Amniotic stem cell (primary cell): ENCODE measurements at places on chromosomes 5 and 9.
A peak's percentile ranks its signal among the peaks of the same experiment; 100 is the strongest.

DNA sequence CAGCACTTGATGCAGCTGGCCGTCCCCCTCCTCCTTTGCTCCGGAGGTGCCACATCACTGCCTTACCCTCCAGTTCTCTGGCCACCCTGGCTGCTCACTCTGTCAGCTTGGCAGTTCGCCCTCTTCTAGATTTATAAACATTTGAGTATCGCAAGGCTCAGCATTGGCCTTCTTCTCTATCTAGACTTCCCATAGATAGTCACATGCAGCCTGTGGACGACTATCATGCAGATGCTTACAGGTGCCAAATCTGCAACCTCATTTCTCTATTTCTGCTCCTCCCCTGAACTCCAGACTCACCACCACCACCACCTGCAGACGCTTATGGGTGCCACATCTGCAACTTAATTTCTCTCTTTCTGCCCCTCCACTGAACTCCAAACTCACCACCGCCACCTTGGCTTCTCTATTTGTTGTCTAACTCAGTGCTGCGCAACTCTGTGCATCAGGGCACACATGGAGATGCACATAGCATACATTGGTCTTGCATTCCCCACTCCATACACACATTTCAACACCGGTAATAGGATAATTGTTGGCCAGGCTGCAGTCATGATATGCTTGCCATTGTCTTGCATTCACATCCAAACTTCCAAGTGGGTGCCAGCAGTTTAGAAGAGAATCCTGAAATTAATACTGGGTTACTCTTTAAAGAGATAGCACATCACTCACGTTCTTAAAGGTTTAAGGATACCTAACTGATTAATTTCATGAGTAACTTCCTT lies 1.9 kb upstream of the DAP start:
- DNase-seq = no peak

- no peak for DNase-seq
These were observed 103.4 kb upstream of the RAI14 start for GRCh38 chr5:34552686-34553085.

GRCh38 chr5:157214861-157215513 lies 34.3 kb downstream of the ITK start:
- DNase-seq = no peak

DNA sequence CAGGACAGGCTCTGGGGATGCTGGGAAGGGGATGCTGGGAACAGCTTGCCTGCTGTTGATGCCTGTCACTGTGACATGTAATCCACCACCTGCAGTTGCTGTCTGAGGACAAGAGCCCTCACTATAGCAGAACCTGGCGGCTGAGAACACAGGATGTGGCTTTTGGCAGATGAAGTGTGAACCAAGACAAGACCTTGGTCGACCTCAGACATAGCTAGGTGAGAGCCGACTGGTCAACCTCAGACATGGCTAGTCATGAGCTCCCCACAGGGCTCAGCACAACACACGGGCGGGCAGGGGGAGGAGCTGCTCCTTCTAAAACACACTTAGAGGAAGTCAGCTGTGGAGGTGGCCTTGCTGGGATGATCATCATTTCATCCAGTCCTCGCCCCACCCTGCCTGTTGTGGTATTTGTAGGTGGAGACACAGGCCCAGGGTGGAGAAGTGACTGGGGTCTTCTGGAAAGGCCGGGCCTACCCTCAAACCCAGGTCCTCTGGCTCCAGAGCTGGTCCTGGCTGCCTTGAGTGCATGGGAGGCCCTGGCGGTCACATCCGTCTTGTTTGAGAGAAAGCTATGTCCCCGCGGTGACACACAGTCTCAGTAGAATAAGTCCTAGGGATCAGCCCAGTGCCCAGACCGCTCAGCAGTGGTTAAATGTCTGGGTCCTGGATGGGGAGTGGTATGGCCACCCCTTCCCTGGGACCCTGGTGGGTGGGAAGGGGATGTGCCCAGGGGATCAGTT lies 6.1 kb downstream of the SUSD3 start:
- DNase-seq = no peak

DNA sequence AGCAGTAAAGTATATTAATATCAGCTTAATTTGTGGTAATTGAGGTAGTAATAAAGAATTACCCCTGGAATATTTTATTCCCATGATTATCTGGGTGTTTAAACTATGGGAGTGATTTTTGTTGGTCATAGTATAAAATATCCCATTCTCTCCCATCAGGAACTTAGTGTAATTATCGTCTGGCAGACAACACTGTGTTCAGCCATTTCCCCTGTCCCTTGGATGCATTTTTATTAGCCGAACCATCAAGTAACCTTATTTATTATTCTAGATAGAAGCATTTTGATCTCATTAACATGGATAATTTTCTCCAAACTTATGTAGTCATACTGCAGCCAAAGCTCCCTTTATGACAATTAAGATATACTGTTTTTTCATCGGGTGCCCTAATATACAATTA lies 320.8 kb downstream of the MAT2B start:
- DNase-seq = no peak

DNA sequence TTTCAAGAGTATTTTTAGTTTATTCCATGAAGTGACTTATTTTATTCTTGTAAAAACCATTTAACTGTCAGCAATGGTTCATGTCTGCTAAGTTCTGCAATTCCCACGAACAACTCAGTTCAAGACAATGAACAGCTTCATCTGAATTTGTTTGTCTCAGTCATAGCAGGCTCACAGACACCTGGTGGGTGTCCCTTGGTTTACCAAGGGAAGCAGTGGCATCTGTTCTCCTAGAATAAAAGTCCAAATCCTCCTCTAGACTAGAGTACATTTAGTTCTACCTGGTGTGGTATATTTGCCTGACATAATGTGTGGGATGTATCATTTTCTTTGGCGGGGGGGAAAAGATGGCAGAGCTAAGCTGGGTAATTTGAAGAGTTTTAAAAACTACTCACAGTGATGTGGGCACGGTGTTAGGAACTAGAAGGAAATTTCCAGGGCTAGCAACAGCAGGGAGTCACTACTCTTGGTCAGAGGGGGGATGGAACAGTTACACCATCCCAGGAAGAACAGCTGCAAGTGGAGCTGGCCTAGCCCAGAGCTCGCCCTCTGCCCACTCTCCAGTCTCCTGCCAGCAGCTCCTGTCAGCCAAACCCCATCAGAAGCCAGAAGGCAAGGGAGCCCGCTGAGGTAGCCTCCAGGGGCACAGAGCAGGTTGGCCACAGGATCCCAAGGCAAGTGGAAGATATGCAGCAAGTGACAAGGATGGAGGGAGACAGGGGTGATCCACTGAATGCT lies 100.3 kb downstream of the PJA2 start:
- no peak for DNase-seq

DNA sequence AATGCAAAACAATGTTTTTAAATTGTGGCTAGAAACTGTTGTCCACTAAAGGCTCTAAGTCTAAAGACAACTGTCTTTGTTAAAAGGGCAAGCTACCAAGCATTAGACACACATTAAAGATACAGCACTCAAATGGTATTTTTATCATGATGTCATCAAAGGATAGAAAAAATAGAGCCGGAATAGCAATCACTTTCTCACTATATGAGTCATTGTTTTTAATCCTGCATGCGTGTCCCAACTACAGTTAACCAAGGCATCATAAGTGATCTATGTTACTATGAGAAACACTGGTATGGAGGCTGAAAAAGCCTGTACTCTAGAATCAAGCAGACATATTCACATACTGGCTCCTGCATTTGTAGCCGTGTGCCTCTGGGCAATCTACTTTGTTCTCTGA lies 1.9 kb upstream of the PJA2 start:
- DNase-seq = peak; percentile 83

GRCh38 chr5:33068786-33069185 lies 357.7 kb downstream of the NPR3 start:
- DNase-seq = no peak

DNA sequence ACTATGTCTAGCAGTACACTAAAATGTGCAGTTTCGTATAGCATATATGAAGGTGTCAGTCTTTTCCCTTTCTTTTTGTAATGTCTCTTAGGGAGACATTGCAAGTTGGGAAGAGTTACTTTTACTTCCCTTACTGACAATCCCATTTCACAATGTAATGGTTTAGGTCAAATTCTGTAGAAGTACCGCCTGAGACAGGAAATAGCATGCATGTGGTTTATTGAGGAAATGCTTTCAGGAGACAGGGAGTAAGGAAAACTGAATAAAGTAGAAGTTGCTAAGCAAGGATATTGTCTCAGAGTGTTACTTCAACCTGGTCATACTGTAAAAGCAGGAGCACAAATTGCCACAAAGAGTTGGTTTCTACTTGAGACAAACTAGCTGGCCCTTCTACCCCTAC lies 32.1 kb upstream of the MSANTD3 start:
- no peak for DNase-seq

DNA sequence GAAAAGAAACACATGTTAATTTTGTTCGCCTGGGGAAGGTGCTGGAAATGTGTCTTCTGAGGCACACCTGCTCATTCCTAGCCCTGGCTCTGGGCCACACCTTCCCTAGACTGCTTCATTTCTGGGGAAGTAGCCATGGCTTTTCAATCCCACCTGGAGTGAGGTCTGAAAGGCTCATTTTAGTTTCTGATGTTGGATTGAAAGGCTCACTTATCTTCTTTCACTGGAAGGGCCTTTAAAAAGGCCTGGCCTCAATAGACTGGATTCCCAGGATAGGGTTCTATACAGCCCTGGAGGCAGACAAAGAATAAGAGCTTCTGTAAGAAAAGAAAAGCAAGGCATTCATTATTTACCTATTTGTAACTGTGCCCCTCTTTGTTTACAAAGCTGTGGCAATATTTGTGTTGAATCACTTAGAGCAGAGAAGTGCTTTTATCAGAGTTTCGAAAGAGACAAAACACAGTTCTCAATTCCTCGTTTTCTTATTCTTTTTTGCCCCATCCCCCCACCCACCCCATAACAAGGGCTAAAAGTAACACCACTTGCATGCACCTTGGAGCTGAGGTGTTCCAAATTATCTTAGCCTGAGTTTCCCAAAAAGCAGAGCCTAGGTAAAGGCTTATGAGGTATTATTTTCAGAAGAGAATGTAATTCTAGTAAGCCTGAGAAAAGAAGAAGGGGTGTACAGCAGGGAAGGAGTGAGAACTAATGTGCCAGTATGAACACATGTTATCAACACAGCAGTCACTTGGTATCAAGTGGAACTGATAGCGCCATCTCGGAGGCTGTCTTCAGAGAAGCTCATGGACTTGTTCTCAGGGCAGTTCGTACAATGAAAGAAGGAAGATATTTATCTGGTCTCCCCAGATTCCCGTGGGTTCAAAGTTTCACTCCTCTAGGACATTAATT lies 413.1 kb downstream of the KCTD16 start:
- no peak for DNase-seq

DNA sequence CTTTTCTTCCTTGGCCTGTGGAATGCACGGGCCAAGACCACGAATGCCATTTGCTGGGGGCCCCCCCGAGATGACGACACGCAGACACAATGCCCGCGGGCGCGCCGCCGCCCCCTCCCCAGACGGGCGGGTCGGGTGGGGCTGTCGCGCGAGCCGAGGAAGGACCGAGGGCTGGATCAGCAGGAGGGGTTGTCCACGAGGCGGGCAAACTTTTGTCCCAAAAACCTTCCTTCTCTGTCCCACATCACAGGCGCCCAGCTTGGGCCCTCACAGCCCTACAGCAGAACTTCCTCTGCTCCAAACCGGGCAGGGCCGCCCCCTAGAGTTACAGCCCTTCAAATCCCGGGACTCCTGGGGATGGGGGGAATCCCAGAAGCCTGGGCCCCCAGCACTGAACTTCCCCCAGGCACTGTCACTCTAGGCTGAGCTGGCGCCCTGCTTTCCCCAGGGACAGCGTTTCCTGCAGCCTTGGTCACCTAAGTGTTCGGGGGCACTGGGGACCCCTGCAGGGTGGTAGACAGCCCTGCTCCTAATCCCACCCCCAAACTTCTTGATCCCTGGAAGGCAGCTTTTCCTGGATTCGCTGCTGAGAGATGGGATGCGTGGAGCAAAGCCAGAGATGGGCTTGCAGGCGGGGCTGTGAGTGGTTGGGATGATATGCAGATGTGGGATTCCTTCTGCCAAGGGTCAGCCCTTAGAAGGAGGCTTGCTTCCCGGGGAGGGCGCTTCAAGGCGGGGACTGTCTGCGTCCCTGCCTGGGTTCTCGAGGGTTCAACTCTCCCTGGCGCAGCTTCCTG lies 980 bp downstream of the COL5A1 start:
- peak; percentile 62 for DNase-seq
